ENCODE measurements at places on chromosomes 11 and 22.

GRCh38 chr11:11978098-11978637, 30.3 kb downstream of the DKK3 start:
- no peak for DNase-seq

DNA sequence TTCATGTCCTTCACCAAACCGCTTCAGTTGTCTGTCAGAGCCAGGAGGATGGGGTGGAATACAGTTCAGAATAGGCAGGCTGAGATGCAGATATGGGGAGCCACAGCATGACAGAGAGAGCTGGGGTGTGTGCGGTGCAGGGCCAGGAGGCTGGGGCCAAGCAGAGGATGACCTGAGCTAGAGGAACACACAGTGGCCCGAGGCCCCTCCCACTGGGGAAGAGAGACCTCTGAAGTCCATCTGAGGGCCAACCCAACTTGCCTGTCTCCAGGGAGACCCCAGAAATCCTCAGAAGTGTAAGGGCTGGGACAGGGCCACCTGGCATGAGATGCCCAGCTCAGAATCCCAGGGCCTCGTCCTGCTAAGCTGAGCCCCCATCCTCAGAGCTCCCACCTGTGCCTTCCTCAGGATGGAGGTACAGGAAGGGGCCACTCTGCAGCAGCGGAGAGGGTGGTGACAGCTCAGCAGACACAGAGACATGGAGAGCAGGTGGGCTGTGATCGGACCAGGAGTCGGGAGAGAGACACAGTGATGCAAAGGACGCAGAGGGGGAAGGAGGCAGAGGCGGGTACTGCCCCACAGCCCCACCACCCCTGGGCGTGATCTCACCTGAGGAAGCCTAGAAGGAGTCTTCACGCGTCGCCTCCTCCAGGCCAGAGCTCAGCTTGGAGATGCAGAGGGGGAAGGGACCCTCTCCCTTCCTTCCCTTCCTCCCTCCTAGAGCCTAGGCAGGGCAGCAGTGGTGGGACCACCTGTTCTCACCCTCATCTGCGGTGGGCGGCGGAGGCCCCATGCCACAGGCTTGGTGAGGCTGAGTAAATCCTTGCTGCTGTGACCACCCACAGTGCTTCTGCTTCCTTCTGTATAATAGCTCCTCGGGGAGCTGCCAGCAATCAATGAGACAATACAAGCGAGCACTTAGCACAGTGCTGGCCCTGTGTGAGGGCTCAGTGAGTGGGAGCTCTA, 9.1 kb upstream of the TUB start:
- no peak for DNase-seq

- no peak for DNase-seq
These were observed 5.2 kb downstream of the UPB1 start for GRCh38 chr22:24500277-24500820.

DNA sequence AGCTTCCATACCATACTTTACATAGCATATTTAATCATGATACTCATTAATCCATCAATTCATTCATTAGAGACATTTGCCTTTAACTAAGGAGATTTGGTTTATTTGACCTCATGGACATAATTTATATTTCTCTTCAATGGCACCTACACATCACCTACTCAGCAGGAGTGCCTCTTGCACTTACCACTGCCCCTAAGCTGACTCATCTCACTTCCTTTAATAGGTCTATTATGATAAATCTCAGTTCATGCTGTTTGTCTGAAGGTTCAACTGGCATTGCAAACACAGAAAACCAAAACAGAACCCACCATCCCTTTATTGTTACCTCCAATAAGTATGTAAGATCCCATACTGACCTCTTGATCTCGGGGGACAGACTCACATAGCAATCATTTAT, 186.7 kb downstream of the LUZP2 start:
- DNase-seq, result no peak

- DNase-seq, result no peak
These were observed 66.9 kb downstream of the BCR start for GRCh38 chr22:23246982-23247766.

GRCh38 chr11:123051634-123052033, 10.3 kb downstream of the HSPA8 start:
- no peak for DNase-seq
